T47D (cell line): ENCODE measurements at places on chromosomes 12 and 14.

DNA sequence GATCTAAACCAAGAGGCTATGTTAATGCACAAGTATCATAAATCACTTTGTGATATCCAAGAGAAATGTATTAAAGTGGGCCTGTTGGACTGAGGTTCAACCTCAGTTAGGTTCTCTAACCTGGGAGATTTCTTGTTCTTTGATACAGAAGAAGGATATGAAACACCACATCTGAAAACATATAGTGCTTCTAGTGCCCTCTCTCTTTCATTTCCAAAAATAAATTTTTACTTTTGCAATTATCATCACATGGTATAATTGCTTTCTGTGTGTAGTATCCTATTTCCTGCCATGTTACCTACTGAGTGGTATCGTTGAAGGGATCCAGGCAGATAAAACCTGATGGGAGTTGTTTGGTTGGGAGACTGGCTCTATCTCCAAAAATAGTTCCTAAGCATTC, 264.9 kb downstream of the CCER1 start:
- DNase-seq: no peak

DNA sequence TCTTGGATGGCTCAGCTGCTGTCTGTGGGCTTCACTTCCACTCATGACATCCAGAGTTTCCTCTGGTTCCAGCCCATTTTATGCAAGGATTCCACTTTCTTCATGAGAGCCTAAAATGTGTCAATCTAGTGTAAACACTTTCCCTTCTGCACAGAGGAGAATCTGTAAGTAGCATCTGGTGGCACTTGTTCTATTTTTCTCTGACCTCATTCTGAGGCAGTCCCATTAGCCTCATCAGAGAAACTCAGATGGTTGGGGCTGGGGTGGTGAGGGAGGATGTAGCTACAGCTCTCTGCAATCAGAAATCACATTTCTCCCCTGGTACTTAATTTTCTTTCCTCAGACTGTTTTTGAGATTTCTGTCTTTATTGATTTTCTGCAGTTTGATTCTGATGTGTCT, 81.6 kb downstream of the PRMT8 start:
- no peak for DNase-seq

DNA sequence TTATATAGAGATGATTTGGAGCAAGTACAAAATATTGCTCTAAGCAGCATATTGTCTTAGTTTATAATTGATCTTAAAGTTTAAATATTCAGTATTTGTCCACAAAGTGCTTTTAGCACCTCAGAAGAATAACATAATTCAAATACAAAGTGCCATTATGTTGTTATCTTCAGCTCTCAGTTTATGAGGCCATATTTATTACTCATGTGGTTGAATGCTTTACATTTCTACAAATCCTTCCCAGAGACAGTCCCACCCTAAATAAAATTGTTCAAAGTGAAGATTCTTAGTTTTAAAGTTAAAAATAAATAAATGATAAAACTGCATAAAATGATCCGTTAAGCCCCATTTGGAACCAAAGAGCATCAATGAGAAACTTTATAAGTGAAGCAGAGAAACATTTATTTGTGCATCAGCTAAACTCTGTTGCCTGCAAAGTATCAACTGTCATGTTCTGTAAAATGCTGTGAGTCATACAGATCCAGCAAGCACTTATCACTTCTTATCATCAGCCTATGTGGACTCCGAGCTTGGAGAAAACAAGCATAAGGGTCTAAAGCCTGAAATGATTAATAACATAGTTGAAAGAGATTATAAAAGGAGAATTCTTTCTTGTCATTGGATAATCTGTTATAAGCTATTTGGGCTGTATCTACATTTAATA, 218.9 kb downstream of the ADAMTS20 start:
- DNase-seq: no peak

DNA sequence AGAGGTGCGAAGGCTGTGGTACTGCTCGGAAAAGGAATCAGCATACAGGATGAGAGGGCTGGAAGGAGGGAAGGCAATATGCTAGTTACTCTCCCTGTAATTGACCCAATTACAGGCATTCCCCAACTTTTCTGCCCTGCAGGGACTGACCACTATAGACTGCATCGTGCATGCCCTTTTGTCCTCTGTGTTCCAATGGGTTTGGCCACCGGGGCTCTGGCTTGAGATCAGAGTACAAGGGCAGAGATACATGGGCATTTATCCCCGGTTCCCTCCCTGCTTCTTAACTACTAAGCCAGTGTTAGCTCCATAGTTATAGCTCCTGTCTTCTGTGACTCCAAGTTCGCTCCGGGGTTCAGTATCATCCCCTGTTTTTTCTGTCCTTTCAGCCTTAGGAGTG, 59.7 kb downstream of the GTF2A1 start:
- DNase-seq: no peak

GRCh38 chr14:67517083-67517482, 16.0 kb upstream of the PLEKHH1 start:
- DNase-seq: peak; percentile 36

- no peak for DNase-seq
Observed at GRCh38 chr12:12153596-12153995, 82.9 kb downstream of the BCL2L14 start.

DNA sequence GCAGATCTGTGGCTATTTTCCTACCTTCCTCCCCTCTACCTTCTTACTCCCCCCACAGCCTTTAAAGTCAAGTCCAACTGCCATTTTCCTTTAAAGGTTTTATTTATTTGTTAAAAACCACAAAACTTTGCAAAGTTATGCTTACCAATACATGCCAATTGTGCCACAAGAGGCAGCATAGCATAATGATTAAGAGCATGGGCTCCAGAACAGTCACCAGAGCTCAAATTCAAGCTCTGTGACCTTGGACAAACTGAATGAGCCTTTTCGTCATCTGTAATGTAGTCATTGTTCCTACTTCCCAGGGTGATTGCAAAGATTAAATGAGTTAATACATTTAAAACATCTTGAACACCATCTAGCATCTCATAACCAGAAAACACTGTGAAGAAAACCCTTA, 13.0 kb upstream of the FMNL3 start:
- DNase-seq: no peak

GRCh38 chr14:68266998-68267397, 447.4 kb downstream of the RAD51B start:
- no peak for DNase-seq

DNA sequence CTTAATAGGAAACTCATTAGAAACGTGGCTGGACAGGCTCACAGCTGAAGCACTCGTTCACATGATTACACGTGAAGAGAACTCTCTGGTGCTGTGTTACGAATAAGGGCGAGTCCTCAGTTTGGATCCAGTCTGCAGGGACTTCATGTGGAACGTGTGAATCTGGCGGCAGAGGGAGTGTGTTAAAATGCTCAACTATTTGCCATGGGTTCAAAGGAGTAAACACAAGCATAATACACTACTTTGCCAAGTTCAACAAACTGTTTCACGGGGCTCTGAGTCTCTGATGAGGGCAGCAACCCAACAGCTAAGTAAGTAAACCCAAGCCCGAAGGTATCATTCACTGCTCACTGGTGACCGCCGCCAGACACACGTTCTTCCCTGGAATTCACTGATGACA, 42.4 kb downstream of the NUAK1 start:
- DNase-seq: no peak

- no peak for DNase-seq
Observed at GRCh38 chr12:132535019-132535418, 45.1 kb downstream of the FBRSL1 start.

DNA sequence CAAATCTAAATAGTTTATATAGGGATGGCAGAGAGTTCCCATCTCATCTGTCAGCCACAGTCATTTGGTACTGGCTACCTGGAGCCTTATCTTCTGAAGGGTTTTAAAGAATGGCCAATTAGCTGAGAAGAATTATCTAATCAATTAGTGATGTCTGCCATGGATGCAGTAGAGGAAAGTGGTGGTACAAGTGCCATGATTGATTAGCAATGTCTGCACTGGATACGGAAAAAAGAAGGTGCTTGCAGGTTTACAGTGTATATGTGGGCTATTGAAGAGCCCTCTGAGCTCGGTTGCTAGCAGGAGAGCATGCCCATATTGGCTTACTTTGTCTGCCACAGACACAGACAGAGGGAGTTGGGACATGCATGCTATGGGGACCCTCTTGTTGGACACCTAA, 7.9 kb upstream of the OAS2 start:
- DNase-seq: no peak

- DNase-seq: no peak
Observed at GRCh38 chr14:75494896-75495295, 27.4 kb upstream of the BATF start.

DNA sequence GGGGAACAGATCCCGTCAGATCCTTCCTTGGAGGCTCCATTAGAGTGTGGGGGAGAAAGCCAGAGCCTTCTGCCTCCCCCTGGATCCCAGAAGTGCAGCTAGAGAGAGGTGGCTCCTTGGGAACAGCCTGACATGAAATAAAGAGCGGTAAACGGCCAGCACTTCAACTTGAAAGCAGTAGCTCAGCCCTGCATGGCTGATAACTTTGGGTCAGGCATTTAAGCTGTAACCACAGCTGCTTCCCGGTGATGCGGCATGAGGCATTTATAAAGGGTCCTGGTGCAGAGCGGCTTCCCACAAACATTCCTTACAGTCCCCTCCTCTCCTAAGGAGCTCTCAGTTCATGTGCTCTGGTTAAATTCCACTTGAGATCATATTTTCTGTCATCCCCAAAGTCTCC, 960.3 kb downstream of the VRK1 start:
- no peak for DNase-seq

- no peak for DNase-seq
Observed at GRCh38 chr12:19620222-19620621, 180.9 kb downstream of the AEBP2 start.

DNA sequence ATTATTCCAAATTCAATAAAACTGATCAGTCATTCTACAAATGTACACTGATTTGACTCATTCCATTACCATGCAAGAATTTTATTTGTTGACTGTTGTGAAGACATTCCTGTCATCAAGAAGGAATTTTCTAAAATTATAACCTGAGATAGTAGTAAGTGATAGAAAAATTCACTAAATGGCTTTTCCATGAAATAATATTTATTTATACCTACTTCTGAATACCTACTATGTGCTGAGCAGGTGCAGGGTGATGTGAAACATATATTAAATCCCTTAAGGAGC, 841.7 kb downstream of the NRXN3 start:
- no peak for DNase-seq

GRCh38 chr14:50790589-50790988, 40.4 kb downstream of the NIN start:
- DNase-seq: no peak

DNA sequence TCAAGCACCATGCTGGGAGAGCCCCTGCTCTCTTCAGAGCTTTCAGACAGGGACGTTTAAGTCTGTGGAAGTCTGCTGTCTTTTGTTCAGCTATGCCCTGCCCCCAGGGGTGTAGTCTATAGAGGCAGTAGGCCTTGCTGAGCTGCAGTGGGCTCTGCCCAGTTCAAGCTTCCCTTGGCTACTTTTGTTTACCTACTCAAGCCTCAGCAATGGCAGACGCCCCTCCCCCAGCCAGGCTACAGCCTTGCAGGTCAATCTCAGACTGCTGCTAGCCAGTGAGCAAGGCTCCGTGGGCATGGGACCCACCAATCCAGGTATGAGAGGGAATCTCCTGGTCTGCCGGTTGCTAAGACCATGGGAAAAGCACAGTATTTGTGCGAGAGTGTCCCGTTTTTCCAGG, 37.4 kb upstream of the C12orf71 start:
- DNase-seq: no peak

DNA sequence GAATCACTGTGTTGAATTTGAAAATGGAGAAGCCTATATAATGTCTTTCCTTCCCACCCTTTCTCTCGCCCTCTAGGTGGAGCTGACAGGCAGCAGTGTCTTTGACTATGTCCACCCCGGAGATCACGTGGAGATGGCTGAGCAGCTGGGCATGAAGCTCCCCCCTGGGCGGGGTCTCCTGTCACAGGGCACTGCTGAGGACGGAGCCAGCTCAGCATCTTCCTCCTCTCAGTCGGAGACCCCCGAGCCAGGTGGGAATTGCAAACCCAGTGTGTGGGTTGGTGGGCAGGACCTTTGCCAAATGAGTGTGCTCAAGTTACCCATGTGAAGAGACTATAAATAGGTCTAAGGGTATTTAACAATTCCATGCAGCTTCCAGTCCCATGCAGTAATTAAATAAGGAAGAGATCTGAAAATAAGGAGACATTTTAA, 274.7 kb downstream of the EGLN3 start:
- peak; percentile 11 for DNase-seq

DNA sequence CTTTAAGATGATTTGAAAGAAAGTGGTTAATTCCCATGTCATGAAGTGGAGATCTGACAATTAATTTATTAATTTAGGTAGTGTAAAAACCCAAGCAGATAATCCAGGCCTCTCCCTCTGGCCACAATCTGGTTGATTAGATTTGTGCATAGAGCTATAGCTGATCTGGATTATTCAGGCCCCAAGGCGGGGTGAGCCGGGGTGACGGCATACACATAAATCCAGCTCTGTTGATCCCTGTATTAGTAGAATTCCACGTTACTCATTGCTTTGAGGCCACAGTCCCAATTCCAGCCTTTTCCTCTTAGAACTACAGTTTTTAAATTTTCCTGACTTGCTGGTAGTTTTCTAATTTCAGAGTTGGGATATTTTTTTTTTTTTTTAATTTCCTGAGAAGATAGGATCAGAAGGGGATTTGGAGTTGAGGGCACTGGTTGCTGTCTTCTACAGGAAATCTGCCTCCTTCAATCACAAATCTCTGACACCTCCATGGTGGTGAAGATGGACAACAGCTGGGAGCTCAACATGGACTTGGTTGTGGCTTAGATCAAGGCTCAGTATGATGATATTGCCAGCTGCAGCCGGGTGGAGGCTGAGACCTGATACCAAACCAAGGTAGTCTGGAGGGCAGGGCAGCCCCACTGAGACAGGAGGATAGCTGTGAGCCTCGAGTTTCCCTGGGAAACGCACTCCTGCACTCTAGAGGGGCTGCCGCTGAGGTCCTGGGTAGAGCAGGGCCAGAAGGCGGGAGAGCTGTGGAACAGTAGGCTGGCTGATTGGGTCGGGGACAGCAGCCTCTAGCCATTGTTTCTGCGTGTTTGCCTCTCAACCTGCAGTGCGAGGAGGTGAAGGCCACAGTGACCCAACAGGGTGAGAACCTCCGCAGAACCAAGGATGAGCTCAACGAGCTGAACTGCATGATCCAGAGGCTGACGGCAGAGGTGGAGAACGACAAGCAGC, 19.4 kb downstream of the KRT85 start:
- no peak for DNase-seq

DNA sequence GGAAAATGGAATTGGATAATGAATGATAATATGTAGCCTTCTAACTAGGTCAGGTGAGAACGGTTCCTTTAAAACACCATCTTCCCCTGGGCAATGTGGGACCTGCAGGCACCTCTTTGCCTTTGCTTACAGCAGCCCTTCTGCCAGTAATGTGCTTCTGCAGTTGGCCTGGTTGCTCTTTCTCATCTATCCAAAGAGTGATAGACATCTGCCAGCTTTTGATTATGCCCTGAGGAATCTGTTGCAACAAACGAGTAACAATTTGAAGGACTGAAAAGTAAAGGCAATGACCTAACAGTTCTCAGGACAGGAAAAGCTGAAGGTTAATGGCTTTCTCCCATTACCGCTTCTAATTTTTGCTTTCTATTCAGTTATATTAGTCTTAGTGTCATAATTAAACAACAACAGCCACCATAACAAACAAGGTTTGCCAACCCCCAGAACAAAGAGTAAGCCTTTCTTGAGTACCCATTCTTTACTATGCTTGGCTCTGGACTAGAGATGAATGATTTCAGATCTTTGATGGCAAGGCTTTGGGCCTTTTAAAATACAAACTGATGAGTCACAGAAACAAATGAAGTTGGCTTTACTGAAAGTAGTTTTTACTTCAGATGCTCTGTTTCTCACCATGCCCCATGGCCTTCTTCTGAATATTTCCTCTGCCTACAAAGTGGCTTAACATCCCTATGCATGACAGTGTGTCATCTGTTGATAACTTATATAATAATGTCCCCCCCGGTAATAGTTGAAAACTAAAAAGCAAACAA, 76.1 kb upstream of the KRR1 start:
- DNase-seq: no peak

- DNase-seq: no peak
Observed at GRCh38 chr12:254039-254438, 8.6 kb downstream of the SLC6A13 start.
